ENCODE measurements at places on chromosomes 7 and 10.

DNA sequence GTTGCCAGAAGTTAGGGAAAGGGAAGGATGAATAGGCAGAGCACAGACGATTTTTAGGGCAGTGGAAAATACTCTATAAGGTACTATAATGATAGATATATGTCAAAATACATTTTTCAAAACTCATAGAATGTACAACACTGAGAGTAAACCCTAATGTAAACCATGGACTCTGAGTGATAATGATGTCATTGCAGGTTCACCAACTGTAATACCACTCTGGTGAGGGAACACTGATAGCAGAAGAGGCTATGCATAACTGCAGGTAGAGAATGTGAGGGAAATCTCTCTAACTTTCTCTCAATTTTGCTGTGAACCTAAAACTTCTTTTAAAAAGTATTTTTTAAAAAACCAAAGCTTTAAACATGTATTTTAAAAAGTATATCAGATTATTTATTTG, 22.1 kb downstream of the POT1 start:
- DNase-seq, result no peak

DNA sequence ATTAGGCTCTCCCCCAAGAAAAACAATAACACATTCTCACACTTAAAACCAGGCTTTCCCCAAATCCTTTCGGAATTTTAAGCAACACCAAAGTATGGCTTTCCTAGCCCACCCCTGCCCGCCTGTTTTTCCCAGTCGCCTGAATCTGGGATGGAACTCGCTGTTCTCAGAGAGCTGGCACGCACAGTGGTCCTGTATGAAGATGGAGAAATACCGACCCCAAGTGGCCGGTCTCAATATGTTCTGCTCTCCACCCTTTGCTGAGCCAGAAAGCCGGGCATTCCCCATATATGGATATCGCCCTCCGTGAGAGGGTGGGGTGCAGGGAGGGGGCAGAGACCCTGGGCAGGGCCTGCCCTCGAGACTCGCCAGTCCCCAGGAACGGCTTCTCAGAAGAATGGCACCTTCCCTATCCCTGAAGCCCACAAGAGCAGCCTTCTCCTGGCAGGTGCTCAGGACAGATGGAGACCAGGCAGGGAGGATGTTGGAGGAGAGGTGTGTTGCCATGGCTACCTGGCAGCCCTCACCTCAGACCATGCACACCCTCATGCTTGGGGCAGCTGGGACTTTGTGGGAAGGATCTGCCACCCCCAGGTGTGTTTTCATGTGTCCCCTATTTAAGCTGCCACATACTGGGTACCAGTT, 3.4 kb downstream of the TACR2 start:
- peak; percentile 78 for DNase-seq

- no peak for DNase-seq
Observed at GRCh38 chr10:37269554-37270256, 144.3 kb downstream of the ANKRD30A start.

- DNase-seq, result no peak
Observed at GRCh38 chr7:94650147-94651051, 5.5 kb downstream of the SGCE start.

GRCh38 chr10:25966844-25967243, 32.8 kb downstream of the MYO3A start:
- DNase-seq, result no peak
